SW 1271 (cell line): ENCODE measurements at places on chromosomes 1 and 21.
A peak's percentile ranks its signal among the peaks of the same experiment; 100 is the strongest.

DNA sequence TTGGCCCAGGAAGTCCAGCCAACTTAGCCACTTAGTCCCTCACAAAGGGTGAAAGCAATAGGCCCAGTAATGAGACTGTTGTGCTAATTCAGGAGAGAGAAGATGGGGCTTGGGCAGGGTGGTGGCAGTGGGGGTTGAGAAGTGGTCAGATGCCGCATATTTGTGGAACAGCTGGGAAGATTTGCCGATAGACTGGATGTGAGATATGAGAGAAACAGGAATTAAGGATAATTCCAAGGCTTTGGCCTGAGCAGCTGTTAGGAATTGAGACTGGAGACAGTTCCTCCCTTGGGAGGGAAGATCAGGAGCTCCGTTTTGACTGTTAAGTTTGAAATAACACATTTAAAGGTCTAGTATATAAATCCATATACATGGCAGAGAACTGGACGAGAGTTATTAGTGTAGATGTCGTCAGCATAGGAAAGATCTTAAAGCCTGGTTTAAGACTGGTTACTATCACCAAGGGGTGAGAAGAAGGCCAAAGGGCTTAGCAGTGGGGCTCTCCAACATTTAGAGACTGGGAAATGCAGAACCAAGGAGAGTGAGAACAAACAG lies 323.7 kb upstream of the FAM78B start:
- no peak for DNase-seq

DNA sequence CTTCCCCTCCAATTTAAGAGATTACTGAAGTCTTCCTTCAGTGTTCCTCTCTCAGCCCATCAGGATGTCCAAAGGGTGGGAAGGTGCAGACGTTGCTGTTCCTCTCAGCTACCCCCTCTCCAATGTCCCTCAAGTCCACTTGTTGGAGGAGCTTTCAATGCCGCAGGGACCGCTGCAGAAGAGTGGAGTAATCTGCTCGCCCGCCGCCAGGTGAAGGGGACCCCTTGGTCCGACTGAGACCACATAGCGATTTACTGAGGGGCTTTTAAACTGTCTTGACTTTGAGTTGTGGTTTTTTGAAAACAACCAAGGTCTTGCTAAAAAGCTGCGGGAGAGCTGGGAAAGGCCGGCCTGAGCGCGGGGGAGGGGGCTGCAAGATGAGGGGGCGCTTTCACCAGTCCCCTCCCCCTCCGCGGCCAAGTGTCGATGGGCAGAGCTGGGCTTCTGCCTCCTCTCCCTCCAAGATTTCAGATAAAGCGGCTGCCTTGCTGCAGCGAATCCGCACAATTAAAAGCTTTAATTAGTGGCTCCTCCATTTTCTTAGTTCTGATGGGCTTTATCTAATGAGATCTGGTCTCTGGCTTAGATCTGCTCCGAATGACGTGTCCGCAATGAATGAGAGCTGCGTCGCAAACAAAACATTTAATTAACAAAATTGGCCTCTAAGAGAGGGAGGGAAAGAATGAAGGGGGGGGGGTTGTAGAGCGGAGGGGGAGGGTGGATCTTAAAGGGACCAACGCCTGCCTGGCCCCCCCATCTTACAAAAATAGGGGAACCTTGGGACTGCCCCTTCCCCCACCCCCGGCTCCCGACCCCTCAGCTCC lies 5.9 kb downstream of the LMO4 start:
- DNase-seq, result no peak

- no peak for DNase-seq
These were observed 1.1 kb upstream of the SHISAL2A start for GRCh38 chr1:52631759-52632331.

DNA sequence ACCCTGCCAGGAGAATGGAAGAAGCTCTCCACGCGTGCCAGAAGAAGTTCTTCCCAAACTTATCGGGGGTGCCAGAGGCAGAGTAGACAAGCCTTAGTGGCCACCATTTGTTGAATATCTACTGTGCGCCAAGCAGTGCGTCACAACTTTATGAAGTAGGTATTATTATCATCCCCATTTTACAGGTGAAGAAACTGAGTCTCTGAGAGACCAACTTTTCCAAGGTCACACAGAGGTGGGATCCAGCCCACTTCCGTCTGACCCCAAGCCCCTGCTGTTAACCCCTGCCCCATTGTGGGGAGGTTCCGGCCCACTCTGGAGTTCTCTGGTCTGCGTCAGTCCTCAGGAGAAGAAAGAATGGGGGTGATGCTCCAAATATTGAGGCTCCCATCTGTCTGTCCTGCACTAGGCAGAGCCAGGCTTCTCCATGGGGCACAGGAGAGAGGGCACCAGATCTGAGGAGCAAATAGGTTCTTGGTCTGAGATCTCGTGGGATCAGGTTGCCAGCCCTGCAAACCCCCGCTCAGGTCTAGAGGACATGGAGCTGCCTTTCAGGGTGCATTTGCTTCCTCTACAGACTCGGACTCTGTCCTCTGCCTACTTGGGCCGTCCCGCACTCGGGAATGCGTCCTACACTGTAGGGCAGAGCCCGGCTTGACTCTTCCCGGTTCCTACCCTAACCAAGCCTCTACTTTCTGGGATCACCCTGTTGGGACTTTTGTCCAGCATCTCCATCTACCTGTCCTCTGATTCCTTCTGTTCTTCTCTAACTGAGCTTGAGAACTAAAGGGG lies 2.1 kb downstream of the CDK18 start:
- no peak for DNase-seq

- DNase-seq, result peak; percentile 79
These were observed 61.9 kb downstream of the TIAM1 start for GRCh38 chr21:31282095-31282709.

DNA sequence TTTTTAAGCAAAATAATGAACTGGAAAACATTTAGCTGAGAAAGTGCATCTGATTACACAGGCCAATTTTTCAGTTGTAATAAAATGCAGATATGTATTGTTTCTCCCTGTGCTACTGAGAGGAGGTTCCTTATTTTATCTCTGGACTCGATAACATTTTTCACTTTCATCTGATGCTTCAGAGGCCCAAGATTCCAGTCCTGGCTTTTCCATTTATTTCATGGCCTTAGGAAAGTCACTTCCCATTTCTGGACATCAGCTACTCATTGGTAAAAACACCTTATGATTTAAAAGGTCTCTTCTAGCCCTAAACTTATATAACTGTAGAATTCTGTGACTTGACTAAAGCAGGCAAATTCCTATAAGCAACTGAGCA lies 203.5 kb downstream of the HHAT start:
- DNase-seq, result no peak

DNA sequence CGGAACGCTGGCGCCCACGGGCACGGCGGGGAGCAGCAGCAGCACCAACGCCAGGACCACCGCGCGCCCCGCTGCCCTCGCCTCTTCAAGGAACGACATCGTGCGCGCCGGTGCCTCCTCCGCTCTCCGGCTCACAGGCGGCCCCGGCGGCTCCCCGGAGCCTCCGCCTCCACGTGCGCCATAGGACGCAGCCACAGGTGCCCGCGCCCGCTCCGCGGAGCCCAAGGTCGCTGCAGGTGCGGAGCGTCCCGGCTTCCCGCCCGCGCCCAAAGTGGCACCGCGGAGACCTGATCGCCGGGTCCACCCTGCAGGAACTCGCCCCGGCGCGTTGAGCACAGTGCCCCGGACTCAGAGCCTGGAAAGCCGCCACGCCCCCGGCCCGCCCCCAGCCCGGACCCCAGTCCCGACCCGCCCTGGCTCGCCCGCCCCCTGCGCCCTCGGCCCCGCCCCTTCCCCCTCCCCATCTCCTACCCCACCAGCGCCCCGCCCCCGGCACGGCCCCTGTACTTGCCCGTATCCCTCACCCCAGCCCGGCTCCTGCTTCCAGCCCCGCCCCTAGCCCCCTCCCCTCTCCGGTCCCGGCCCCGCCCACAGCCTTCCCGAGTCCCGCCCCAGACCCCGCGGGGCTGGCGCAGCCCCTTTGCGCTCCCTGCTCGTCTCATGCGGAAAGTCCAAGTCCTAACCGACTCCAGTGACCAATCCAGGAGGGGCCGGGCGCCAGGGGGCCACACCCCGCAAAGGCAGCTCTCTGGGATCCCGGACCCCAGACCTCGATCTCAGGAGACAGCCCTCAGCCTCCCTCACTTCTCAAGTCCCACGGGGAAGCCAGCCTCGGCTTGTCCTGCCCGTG lies at the start of gene MEGF6:
Gene MEGF6 (minus strand): TSS at position 339 of the 850 bp plus-strand sequence. CDS start 240 bp downstream, at position 99.
- no peak for DNase-seq

- DNase-seq, result no peak
These were observed 97.6 kb downstream of the ATP1A1 start for GRCh38 chr1:116470671-116471070.

GRCh38 chr1:21651214-21652042 lies 17.7 kb downstream of the RAP1GAP start:
- no peak for DNase-seq

DNA sequence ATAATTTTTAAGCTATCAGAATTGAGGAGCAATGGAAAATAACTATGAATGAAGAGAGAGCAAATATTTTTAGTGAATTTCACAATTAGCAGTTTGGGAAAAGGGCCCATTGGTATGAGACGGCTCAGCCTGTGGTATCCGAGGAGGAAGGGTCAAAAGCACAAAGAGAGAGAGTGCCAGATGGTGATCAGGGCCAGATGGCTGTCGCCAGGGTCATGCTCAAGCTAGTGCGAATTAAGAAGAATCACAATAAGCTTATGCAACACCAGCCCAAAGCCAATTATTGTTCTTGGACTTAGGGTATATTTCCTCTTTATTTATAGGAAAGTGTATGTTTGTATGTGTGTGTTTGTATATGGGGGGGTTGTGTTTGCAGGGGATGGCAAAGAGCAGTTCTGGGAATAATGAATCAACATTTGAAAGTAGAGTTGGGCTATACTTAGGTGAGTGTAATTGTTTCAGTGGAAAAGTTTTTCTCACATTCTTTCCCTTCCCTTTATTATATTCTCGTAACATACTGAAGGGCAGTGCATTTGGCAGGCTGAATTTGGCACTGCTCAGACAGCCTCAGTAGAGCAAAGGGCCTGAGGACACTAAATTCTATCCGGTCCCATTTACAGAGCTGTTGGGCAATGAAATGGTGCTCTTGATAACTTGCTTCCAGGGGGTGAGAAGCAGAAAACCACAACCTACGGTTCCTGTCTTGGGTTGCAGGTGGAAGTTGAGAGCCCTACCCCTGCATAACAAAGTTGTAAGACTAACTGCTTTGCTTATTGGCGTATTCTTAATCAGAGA lies 19.5 kb upstream of the DDR2 start:
- no peak for DNase-seq
